ENCODE measurements at places on chromosomes 5 and 9.

- DNase-seq: no peak
Measured at GRCh38 chr5:176677209-176677939, 30.1 kb downstream of the TSPAN17 start.

DNA sequence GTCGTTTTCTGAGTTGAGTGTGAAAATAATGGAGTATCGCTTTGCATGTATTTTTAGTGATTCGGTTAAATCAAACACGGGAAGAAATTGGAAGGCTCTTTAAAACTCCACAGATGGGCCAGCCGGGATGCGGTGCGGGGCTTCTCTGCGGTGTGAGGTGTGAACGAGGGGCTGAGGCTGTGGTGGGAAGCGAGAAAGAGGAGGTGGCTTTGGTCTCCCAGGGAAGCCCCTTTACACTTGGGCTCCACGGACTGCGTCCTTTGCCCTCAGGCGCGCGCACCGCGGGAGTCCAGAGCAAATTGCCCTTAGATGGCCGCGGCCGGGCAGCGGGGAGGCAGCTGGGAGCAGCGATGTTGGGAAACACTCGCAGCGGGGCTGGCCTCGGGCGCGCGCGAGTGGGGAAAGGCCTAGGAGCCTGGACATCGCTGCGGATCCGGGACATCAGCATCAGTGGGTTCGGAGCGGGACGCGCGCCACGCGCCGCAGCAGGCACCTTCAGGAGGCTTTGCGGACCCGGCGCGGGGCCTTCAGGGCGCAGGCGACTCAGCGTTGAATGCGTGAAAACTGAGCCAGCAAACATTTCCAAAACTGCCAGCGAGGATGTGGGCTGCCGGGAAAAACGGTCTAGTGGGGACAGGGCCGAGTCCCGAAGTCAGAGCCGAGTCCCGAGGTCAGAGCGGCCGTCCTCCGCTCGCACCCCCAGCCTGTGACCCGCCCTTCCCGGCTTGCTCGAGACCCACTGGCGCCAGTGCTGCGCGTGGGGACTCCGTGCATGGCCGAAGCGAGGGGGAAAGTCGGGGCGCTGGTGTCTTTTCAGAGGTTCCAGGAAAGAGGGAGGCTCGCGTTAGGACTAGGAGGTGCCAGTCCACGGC lies 6.5 kb downstream of the IRX1 start:
- DNase-seq: no peak

- no peak for DNase-seq
Measured at GRCh38 chr9:130330202-130330862, 64.8 kb downstream of the HMCN2 start.

DNA sequence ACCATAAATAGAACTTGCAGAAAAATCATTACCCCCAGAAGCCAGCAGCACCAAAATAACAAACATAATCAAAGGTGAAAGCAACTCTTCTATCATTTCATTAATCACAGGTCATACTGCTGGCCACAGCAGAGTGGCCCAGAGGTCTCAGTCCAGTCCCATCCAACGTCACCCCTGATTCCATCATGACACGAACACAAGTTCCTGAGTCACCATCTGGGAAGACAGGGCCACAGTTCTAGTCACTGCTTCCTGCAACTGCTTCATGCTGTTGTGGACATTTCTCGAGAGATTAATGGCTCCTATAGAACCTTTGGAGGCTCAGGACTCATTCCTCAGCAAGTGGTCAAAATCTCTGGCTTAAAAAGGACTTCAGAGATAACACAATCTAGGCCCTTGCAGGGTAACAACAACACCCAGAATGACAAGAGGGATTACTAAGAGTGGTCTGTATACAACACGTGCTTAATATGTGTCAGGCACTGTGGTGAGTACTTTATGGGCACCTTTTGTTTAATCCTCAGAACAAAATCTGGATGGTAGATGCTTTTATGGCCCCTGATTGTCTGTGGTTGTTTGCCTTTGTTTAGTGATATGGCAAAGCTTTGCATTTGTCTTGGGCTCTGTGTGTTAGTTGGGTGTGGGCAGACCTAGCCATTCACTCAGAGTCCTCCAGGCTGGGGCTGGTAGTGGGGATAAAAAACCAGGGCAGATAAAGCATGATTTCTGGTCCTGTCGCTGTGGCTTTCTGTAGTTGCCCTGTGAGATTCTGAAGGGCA lies 184.3 kb downstream of the DAB2IP start:
- DNase-seq: no peak

- peak; percentile 47 for DNase-seq
Measured at GRCh38 chr5:142181547-142182163, 73.1 kb downstream of the NDFIP1 start.

- DNase-seq: no peak
Measured at GRCh38 chr5:7876867-7877266, 7.9 kb downstream of the MTRR start.

GRCh38 chr9:87310827-87311523 lies 186.7 kb upstream of the DAPK1 start:
- DNase-seq: no peak

DNA sequence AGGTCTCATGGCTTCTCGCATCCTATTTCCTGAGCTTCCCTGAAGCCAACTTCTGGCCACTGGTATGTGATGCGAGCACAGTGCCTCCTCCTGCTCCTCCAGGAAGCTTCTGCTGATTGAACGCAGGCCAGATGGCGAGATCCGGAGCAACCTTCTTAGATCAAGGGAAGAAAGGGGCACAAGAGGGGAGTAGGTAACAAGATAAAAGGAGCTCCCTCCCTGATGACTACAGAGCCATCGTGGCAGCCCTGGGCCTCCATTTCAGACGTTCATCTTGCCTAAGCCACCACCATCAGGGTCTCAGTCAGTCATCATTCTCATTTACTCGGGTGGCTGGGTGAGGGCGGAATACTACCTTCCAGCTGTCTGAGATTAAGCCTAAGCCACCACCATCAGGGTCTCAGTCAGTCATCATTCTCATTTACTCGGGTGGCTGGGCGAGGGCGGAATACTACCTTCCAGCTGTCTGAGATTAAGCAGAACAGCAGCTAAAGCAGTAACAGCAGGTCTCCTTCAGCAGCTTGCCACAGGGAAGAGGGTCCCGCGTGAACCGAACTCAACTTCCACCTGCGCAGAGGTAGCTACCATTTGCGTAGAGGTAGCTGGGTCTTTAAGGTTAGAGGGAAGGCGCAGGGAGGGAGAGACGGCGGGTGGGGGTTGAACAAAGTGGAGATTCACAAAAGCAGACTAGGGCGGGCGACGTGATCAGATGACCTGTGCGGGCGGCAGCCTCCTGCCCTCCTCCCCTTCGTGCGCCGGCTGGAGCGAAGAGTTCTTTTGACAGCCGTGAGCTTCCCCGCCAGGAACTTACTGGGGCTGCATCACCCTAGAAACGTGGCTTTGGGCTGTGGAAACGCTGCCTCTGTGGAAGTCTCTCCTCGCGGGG lies 27.9 kb upstream of the MGAT1 start:
- no peak for DNase-seq

DNA sequence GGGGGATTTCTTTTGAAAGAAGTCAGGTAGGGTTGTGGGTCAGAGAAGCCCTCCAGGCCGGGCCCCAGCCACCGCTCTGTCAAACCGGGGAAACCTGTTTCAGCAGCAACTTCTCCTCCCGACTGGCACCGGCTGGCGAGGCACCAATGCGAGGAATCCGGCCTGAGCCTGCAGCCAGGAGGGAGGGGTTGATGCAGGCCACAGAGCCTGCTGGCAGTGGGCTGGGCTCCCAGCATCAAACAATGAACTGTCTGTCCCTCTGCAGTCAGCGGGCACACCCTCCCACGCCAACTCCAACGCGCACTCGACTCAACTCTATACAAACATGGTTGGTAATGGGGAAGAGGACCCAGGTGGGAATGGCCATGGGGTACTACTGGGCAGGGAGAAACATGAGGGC lies 12.1 kb downstream of the PCDH1 start:
- no peak for DNase-seq

DNA sequence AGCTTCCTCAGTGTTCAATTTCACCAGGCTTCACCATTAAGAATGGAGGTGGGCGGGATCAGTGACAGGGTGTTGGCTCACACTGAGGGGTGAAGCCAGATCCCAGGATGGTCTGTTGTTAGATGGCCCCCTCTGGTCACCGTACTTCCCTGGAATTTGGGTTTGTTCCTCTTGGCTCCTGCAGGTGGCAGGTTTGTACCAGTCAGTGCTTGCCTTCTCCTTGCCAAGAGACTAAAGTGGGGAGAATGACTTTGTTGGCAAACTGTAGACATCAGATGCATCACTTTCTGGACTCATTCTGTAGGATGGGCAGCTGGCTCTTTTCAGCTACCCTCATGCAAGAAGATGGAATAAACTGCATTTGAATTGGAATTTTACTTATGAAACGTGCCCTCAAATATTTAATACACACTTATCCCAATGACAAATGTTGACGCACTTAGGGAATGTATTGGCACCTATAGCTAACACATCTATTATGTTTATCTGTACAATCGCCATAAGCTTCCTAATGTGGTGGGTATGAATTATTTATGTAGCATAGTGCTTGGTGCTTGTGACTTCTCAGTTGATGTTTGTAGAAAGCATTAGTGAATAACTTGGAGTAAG lies 31.4 kb upstream of the ANKRD55 start:
- DNase-seq: peak; percentile 25

DNA sequence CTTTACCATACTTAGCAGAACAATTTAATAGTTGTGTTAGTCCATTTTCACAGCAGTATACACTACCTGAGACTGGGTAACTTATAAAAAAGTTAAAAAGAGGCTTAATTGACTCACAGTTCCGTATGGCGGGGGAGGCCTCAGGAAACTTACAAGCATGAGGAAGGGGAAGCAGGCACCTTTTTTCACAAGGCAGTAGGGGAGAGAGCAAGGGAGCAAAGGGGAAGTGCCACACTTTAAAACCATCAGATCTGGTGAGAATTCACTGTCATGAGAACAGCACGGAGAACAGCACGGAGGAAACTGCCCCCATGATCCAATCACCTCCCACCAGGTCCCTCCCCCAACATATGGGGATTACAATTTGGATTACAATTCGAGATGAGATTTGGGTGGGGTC lies 269.9 kb downstream of the MTRR start:
- no peak for DNase-seq

- DNase-seq: peak; percentile 69
Measured at GRCh38 chr5:138503487-138504270, 38.4 kb downstream of the EGR1 start.

DNA sequence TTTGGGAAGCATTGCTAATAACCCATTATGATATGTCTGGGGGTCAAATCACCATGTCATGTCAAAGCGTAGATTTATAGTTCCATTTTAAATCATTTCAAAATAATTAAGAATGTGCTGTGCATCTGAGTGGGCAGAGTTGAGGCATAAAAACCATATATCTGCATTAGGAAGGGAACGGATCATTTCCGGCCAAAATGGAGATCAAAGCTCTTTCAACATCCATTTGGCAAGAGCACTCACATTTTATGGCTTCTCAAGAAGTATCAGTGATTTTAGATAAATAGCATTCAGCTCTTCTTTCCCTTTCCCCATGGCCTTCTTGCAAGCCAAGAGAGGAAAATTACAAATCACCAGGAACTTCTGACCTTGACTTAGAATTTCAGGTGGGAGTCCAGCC lies 89.9 kb downstream of the HSPA4 start:
- no peak for DNase-seq

DNA sequence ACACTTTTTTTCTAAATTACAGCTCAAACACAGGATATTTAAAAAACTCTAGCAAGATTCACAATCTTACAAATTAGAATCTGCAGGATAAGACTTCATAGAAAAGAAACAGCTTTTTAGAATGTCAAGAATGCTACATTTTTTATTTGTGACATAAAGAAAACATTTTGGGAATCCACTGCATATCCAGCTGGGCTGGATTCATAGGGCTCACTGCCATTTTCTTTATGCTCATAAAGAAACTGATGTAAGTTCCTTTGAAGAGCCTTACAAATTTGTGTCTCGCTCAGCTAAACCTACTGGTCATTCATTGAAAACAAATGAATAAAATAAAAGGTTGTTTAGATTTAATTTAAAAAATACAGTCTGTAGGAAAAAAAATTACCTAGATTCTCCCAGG lies 332.3 kb downstream of the TRPM3 start:
- DNase-seq: no peak

GRCh38 chr9:70589571-70590314 lies 175.3 kb upstream of the KLF9 start:
- DNase-seq: no peak

DNA sequence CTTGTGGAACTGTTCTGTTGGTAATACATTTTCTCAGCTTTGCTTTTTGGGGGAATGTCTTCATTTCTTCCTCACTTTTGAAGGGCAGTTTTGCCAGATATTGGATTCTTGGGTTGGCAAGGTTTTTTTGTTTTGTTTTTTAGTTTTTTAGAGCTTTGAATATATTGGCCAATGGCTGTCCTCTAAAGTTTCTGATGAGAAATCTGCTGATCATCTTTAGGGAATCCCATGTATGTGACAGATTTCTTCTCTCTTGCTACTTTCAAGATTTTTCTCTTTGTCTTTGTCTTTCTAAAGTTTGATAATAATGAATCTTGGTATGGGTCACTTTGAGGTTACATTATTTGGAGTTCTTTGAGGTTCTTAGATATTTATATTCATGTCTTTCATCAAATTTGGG lies 227.4 kb downstream of the FBXL7 start:
- no peak for DNase-seq

GRCh38 chr9:18874069-18874468 lies 158.9 kb downstream of the SAXO1 start:
- DNase-seq: no peak

- no peak for DNase-seq
Measured at GRCh38 chr9:77793849-77794248, 145.7 kb upstream of the GNA14 start.

DNA sequence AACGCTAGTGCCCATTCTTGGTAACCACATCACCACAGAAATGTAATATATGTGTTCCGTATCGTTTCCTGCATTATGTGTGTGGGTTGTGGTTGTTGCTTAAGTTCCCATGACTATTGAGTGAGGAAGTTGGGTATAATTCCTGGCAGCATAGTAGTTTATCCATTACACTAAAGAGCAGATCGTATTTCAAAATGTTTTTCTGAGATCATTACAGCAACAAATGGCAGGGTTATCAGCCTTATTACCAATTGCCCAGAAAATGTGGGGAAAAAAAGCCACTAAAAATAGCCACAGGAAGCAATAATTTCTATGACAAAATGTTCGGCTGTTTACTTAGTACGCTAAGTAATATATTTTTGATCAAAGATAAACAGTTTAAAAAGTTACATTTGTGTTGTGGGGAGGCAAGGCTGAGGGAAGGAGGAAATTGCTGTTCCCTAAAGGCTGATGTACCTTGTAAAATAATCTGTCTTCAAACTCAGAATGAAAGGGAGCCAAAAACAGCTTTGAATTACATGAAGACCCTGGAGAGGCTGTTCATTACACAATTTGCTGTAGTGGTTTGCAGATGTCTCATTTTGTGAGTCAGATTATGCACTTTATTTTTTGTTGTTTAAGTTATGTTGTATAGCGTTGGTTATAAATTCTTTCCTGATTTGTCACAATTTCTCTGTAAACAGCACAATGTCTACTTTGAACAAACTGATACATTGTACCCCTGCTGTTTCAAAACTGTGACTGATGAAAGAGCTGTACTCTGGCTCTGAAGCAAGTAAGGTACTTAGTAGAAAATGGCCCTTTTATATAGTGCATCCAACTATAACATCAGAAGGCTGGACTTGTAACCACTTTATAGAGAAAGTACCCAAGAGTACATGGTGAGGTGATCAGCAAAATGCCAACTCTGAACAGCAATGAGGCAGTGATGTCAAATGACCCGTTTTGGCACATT lies 1028.5 kb downstream of the NR2F1-AS1 start:
- DNase-seq: no peak

All from SK-N-DZ (cell line).